ENCODE measurements at places on chromosomes 5 and 9.

GRCh38 chr9:115353681-115354080 is 235.7 kb upstream of the TNC start:
- H3K4me3 ChIP-seq: no peak overlapping the region
- H3K36me3 ChIP-seq: no peaks in the 10 kb centered on the region
- H3K4me1 ChIP-seq: no peaks in the 10 kb centered on the region
- H3K27me3 ChIP-seq: no peaks in the 10 kb centered on the region

GRCh38 chr9:22142671-22143070 is 133.6 kb upstream of the CDKN2B start:
- no peaks in the 10 kb centered on the region for H3K27me3 ChIP-seq
- H3K4me1 ChIP-seq: peaks cover 32% of the 10 kb centered on the region
- no peak overlapping the region for H3K27ac ChIP-seq

GRCh38 chr5:142667831-142668230 is 18.1 kb downstream of the FGF1 start:
- no peak overlapping the region for H3K4me3 ChIP-seq
- no peaks in the 10 kb centered on the region for H3K4me1 ChIP-seq
- no peak overlapping the region for H3K27ac ChIP-seq
- H3K36me3 ChIP-seq: no peaks in the 10 kb centered on the region

DNA sequence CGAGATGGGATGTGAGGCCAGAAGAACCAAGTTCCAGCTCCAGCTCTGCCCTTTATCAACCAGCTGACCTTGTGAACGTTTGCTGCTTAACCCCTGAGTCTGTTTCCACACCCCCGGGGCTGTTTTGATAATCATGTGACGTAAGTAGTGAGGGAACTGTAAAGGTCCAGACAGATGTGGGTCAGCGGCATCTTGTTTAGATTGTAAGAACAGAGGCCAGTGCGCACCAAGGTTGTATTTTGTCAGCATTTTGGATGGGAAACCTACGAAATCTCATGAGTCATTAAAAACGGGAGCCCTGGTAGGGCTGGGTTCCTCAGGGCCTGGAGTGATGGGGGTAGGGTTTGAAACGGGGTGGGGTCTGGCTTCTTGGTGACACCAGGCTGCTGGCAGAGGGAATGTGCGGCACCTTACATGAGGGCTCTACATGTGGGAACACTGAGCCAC is 13.8 kb upstream of the COL15A1 start:
- no peaks in the 10 kb centered on the region for H3K4me1 ChIP-seq
- no peaks in the 10 kb centered on the region for H3K36me3 ChIP-seq
- no peak for DNase-seq
- no peaks in the 10 kb centered on the region for H3K27me3 ChIP-seq
- no peak overlapping the region for H3K27ac ChIP-seq
- H3K4me3 ChIP-seq: no peak overlapping the region

Measured in endothelial cell of umbilical vein (primary cell).